ENCODE measurements at places on chromosomes 7 and 10.

DNA sequence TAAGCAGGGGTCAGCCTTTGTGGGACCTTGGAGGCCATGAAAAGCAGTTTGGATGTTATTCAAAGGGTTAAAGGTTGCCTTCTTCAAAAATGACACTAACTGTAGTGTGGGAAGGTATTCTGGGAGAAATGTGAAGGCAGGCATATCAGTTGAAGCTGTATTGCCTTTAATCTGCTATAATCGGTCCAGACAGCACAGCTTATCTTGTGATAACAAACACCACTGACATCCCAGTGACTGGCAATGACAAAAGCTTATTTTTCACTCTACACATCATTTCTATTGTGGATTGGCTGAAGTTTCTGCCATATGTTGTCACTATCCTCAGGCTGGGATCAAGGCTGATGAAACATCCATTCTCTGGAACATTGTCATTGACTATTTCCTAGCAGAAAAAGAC is 1149.2 kb downstream of the GRM8 start:
- no peak for DNase-seq

- DNase-seq, result no peak
Measured at GRCh38 chr10:49611166-49611815, 1.2 kb downstream of the SLC18A3 start.

- no peak for DNase-seq
Measured at GRCh38 chr10:86361156-86362128, 5.2 kb downstream of the GRID1 start.

DNA sequence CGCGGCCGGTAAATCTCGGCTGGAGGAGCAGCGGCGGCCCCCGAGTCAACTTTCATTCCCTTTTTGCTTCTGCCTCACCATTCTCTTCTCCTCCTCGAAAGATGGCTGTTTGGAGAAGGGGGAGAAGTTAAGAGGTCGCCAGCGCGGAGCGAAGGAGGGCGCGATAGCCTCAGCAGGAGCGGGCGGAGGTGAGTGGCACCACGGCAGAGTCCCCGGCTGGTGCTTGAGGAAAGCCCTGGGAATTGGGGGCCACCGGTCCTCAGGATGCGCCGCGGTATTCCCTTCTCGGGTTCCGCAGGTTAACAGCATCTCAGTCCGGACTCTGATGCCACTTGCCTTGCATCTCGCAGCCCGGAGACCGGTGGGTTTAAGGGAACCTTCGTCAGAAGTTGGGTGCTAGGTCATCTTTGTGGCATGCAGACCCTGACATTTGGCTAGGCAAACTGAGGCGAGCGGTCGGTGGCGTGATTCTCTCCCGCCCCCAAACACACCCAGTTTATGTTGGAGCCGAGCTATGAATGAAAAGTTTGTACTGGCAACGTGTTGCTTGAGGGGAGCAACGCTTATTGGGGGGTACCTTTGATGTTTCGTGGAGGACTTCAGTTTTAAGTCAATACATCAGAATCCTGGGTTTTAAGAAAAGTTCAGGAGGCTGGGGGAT is 59.5 kb upstream of the PRPS1L1 start:
- DNase-seq, result no peak

GRCh38 chr7:140249036-140249806 is 72.4 kb upstream of the KDM7A start:
- no peak for DNase-seq

- no peak for DNase-seq
Measured at GRCh38 chr7:142431491-142431890, 173.6 kb upstream of the PRSS58 start.

- DNase-seq, result no peak
Measured at GRCh38 chr10:46006219-46006618, 24.2 kb downstream of the NCOA4 start.

- no peak for DNase-seq
Measured at GRCh38 chr7:97819161-97819560, 53.0 kb downstream of the ASNS start.

GRCh38 chr7:38007096-38007495 is 86.7 kb downstream of the EPDR1 start:
- DNase-seq, result no peak

DNA sequence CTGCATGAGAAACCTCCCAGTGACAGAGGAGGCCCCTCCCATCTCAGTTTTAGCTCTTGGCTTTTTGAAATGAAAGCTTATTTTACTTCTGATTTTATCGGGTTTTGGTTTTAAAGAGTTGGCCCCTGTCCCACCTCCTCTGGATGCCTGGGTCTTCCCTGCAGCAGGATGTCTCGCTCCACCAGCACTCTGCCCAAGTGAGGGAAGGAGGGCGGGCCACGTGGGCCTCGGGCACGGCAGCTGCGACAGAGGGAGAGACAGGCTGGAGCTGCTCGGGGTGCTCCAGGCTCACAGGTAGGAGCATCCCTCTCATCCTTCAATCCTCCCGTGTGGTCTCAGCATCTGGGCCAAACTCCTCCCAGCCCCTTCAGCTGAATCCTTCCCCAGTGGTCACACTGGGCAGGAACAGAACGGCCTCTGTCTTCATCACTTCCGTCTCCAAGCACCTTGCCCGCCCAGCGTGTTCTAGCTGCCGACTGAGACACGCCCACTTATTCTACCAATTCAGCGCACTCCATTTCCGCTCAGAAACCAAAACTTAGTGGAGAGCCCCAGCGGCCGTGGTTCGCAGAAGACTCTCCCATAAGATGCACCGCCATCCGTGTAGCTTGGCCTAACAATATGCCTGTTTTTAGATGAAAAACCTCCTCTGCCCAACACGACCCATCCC is 222.9 kb downstream of the GLRX3 start:
- DNase-seq, result no peak

DNA sequence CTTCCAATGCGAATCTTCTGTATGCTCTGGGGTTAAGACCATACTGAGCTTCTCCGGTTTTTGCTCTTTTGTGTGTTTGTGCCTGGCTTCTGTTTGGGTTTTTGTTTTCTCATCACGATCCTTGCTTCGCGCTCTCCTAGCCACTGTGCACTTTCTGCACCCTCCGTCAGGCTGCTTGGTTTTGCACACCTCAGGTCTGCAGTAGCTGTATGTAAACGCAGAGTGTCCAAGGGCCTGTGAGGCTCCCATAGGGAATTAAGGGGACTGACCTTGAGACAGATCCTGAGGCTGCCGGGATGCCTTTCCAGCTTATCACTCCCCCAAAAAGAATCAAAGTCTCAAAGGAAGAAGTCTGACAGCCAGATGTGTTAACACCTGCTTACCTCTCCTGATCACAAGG is 95.2 kb downstream of the PROSER2 start:
- DNase-seq, result no peak

Measured in stimulated activated naive CD8-positive, alpha-beta T cell treated with anti-CD3 and anti-CD28 coated beads, Interleukin-15, amount 100 ng/mL, for 72 hours (primary cell).